Dorsolateral prefrontal cortex (tissue), 122 donors: ENCODE measurements at places on chromosomes 7 and 10. TPM values are rescaled to one million over a fixed set of nuclear protein-coding genes. Genes with fewer than 3 reads are reported as not detected.

DNA sequence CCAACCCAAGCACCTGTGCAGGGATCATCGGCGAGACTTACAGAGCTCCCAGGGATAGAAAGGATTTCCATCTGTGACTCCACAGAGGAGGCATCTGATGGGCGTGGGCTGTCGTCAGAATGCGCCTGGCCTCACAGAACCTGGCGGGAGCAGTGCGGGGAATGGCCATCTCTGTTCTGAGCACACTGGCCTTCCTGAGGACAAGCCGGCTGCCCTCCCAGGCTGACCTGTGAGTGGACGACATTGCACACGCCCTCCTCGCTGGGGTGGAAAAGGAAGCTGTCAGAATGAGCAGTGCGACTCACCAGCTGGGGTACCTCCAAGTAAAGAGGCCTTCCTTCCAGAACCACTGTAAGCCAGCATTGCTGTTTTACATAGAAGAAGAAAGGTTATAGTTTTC, 234.6 kb upstream of the PITRM1 start:
- DNase-seq = no peak

NPSR1 gene
- not detected for total RNA-seq

DNA sequence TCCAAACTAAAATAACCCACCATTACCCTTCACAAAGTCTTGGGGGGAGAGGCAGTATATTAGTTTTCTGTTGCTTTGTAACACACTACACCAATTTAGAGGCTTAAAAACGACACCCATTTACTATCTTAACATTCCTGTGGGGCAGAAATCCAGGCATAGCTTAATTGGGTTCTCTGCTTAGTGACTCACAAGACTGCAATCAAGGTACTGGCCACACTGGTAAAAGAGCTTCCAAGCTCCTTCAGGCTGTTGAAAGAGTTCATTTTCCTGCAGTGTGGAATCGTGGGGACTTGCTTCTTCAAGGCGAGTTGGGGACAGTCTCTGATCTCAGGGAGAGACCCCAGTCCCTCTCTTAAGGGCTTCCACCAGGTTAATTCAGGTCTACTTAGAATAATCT, 139.1 kb downstream of the XPNPEP1 start:
- DNase-seq = no peak

DNA sequence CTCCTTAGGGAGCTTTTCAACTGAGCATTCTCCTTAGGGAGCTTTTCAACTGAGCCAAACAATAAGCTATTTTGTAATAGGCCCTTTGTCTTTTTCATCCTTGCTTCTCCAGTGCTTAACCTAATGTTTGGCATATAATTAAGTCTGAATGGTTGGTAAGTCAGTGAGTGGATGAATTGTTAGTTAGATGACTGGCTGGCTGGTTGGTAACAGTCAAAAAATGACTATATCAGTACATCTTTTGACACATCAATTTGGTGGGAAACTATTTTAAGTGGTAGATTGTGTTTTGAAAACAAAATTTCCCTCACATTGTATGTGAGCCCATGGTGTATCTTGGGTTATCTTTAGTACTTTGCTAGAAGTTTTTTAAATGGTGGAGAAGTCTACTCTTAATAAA, 16.4 kb downstream of the ING3 start:
- DNase-seq = no peak

GRCh38 chr7:100401811-100402210, 26.7 kb downstream of the ZCWPW1 start:
- no peak for DNase-seq

GRCh38 chr7:112211348-112211907, 4.9 kb downstream of the ZNF277 start:
- DNase-seq = no peak

CDH23 gene
- total RNA-seq = 10.6 TPM

- DNase-seq = no peak
Measured at GRCh38 chr7:101237206-101238067, at the start of gene CLDN15. Gene CLDN15 (minus strand): TSS chr7:101237802. CDS start chr7:101237581, 221 bp downstream.

DNA sequence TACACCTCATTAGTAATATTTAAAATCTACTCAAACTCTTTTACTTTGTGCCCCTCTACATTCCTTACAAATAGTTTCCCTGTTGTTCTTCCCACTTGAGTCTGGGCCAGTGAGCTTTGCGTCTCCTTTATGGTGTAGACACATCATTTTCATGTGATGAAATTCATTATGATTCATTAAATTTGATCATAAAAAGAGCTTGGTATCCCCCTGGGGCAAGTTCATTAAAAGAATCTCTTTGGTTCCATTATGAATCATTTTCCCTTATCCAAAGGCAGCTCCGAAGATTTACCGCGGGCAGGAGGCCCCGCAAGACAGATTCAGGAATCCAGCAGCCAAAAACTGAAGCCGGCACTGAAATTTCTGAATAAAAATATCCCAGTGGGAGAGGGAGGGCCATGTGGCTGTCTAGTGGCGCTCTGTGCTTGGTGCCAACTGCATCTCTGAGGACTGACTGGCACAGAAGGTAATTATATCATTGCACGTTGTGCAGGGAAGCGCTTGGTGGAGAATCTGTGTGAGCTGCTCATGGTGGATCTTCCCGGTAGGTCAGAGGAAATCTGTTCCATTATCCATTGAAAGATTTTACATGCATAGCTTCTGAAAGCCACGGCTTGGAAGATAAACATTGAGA, 151.4 kb upstream of the PITRM1 start:
- peak; percentile 40 for DNase-seq

GRCh38 chr7:15446280-15446679, 115.5 kb downstream of the AGMO start:
- no peak for DNase-seq

- no peak for DNase-seq
Measured at GRCh38 chr10:79093658-79094411, 25.1 kb downstream of the ZMIZ1 start.

DNA sequence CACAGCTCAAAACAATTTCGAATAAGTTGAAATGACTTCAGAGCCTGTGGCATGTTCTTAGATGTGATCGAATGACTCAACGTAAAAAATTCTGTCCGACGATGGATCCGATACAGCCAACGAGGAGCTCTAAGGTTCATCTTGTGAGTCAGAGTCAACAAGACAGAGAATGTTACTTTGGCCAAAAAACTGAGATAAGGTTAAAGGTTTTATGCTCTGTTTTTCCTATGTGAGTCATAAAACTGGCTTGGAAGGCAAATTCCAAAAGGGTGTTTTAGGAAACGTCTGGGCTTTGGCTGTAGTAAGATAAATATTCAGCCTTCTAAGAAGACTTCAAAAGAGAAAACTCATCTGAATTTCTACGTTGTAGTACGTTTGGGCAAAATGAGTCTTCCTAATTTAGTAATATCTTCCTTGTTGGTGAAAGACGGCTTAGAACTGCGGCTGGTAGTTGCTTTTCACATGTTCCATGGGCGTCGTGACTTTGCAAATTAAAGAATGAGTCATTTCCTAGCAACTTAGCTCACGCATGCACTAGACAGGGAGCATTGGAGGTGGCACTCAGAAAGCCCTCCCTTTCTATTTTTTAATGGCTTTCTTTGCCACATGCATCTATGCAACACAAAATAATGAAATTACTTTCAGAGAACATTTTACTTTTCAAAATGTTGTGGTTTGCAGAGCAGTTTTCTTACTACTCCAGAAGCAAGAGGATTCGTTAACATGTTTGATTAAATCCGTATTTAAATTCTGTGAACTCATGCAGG, 28.2 kb downstream of the PFKP start:
- no peak for DNase-seq

GRCh38 chr7:43522406-43523156, 60.3 kb upstream of the STK17A start:
- no peak for DNase-seq
